ENCODE measurements at places on chromosomes 7 and 10. TPM values are rescaled to one million over a fixed set of nuclear protein-coding genes. Genes with fewer than 3 reads are reported as not detected.

Gene SLC26A3
- not detected for total RNA-seq

Gene NUTM2D
- total RNA-seq = 2.0 TPM

Gene GPR158
- total RNA-seq = not detected

Gene SEMA3D
- not detected for total RNA-seq

Gene MET
- not detected for total RNA-seq

Gene CFAP69
- total RNA-seq = 0.65 TPM

DNA sequence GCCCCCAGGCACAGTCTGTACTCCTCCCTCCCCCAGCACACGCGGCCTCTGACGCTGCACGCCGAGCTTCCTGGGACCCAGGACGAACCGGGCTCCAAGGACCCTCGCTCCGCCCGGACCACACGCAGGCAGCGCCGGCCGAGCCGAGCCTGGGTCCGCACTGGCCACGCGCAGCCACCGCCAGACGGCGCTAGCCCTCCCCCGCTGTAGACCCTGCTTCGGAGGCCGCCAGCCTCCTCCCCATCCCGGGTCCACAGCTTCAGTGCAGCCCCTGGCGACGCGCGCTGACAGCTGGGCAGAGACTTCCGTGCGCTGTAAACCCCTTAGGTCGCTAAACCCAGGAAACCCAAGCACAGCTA lies 936 bp upstream of the TCERG1L start:
- peaks cover 33% of the 10 kb centered on the region for H3K27me3 ChIP-seq
- H3K27ac ChIP-seq = no peak overlapping the region
- no peak for DNase-seq
- H3K36me3 ChIP-seq = no peaks in the 10 kb centered on the region
- peaks cover 6% of the 10 kb centered on the region for H3K4me1 ChIP-seq

- no peak overlapping the region for H3K27ac ChIP-seq
- H3K36me3 ChIP-seq = peaks cover 64% of the 10 kb centered on the region
- no peak for DNase-seq
- H3K27me3 ChIP-seq = no peaks in the 10 kb centered on the region
Observed at GRCh38 chr7:74240482-74240881, 13.7 kb downstream of the RFC2 start.

DNA sequence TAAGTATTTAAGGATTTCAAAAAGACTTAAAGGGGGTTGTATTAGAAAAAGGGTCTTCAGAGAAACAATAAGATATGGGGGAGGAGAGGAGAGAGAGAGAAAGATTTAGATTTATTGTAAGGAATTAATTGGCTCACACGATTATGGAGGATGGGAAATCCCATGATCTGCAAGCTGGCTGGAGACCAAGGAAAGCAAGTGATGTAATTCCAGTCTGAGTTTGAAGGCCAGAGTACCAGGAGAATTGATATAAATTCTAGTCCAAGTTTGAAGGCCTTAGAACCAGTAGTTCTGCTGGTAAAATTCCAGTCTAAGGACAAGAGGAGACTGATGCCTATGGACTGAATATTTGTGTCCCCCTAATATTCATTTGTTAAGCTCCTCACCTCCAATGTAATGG lies 20.6 kb upstream of the SLC13A1 start:
- no peak overlapping the region for H3K4me3 ChIP-seq
- no peak for DNase-seq
- no peaks in the 10 kb centered on the region for H3K4me1 ChIP-seq

- DNase-seq = peak; percentile 55
- H3K36me3 ChIP-seq = no peaks in the 10 kb centered on the region
- no peaks in the 10 kb centered on the region for H3K4me1 ChIP-seq
- H3K27ac ChIP-seq = no peak overlapping the region
- no peak overlapping the region for H3K4me3 ChIP-seq
Observed at GRCh38 chr7:31488562-31489203, 25.2 kb upstream of the ITPRID1 start.

- peak overlapping the region; percentile 62 for H3K4me3 ChIP-seq
- DNase-seq = no peak
- peaks cover 7% of the 10 kb centered on the region for H3K4me1 ChIP-seq
- peak overlapping the region; percentile 43 for H3K27ac ChIP-seq
- peaks cover 8% of the 10 kb centered on the region for H3K36me3 ChIP-seq
Observed at GRCh38 chr7:20777377-20778062, 9.2 kb downstream of the SP8 start.

DNA sequence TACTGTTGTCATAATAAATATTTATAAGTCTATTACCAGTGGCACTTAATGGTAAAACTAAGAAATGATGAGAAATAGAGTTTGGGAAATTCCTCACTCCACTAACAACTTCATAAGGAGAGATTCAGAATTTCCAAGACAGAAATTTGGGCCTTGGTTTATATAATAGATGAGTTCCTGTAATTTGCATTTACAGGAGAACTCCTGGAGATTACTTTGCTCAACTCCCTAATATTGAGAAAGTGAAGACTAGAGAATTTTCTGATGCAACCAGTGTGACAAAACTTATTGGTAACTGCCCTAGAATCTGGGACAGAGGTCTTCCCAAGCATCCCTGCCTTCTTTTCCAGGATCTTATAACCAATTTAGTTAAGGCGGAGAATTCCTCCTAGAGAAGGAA lies 49.1 kb upstream of the GSAP start:
- no peaks in the 10 kb centered on the region for H3K36me3 ChIP-seq
- no peak overlapping the region for H3K27ac ChIP-seq
- H3K27me3 ChIP-seq = peaks cover 4% of the 10 kb centered on the region
- no peaks in the 10 kb centered on the region for H3K4me1 ChIP-seq
- no peak for DNase-seq

GRCh38 chr10:69479240-69480067 lies 28.2 kb downstream of the TSPAN15 start:
- H3K27me3 ChIP-seq = peaks cover 8% of the 10 kb centered on the region
- no peaks in the 10 kb centered on the region for H3K4me1 ChIP-seq
- no peak for DNase-seq
- H3K36me3 ChIP-seq = no peaks in the 10 kb centered on the region
- H3K4me3 ChIP-seq = no peak overlapping the region

- H3K27me3 ChIP-seq = peaks cover 2% of the 10 kb centered on the region
- no peaks in the 10 kb centered on the region for H3K36me3 ChIP-seq
- H3K27ac ChIP-seq = no peak overlapping the region
- H3K4me3 ChIP-seq = no peak overlapping the region
- no peaks in the 10 kb centered on the region for H3K4me1 ChIP-seq
Observed at GRCh38 chr10:75643405-75643804, 212.0 kb downstream of the LRMDA start.

- H3K36me3 ChIP-seq = no peaks in the 10 kb centered on the region
- DNase-seq = no peak
- no peak overlapping the region for H3K4me3 ChIP-seq
- peaks cover 3% of the 10 kb centered on the region for H3K4me1 ChIP-seq
- no peak overlapping the region for H3K27ac ChIP-seq
Observed at GRCh38 chr7:24401628-24402593, 117.9 kb downstream of the NPY start.

DNA sequence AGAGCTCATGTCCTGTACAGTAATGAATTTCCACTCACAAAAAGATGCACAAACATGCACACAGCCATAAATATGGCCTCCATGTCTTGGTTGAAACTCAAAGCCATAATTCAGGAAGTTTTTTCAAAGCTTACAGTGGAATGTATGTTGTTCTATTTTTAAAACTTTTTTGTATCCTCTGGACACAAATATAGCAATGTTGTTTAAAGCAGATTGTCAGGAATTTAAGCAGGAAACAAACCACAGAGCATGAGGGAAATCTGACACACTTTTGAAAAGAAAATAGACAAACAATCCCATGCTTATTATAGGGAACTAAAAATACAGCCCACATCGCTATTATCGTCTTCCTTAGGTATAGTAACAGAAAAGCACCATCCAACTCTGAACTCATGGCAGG lies 21.5 kb downstream of the LRRN3 start:
- H3K27ac ChIP-seq = no peak overlapping the region
- H3K27me3 ChIP-seq = no peaks in the 10 kb centered on the region
- no peak for DNase-seq
- H3K4me3 ChIP-seq = no peak overlapping the region

DNA sequence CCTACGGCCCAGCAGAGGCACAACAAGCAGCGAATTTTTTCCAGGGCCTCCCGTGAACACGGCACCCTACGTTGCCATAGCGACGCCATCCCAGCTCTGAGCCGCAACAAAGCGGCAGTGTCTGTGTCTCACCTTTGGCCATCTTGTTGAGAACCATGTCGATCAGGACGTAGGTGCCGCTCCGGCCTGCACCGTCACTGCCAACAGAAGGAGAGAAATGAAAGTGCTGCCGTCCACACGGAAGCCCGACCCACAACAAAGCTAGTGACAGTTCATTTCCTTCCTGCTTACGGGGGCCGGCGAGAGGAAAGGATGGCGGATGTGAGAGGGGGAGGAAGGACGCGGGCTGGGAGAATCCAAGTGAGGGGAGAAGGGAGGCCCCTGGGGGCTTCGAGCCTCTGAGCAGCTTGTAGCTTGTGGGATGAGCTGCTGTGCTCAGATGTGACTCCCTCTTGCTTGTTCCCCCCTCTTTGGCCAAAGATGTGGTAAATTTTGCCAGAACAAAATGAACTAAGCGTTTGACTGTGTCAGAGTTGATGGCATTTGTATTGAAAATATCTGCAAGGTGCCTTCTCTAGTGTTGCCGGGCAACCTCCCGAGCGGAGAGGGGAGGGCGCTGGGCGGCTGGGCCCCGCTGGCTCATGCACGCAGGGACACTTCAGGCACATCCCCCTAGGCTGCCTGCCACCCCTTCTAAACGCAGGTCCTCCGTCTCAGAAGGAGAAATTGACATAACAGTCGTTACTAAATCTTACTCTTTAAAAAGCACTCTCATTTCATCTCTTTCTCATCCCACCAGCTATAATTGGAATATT lies 232.2 kb downstream of the DNAJB6 start:
- H3K27ac ChIP-seq = peak overlapping the region; percentile 94
- H3K27me3 ChIP-seq = peaks cover 6% of the 10 kb centered on the region
- H3K4me3 ChIP-seq = peak overlapping the region; percentile 87
- DNase-seq = peak; percentile 80
- peaks cover 61% of the 10 kb centered on the region for H3K4me1 ChIP-seq

- H3K4me1 ChIP-seq = peaks cover 15% of the 10 kb centered on the region
- peaks cover 16% of the 10 kb centered on the region for H3K27me3 ChIP-seq
- no peak for DNase-seq
- H3K4me3 ChIP-seq = no peak overlapping the region
Observed at GRCh38 chr10:92757711-92758104, 68.0 kb downstream of the HHEX start.

GRCh38 chr7:131068604-131069021 lies 259.1 kb upstream of the MKLN1 start:
- H3K4me3 ChIP-seq = no peak overlapping the region
- DNase-seq = no peak
- peaks cover 20% of the 10 kb centered on the region for H3K4me1 ChIP-seq
- no peaks in the 10 kb centered on the region for H3K36me3 ChIP-seq
- no peak overlapping the region for H3K27ac ChIP-seq

DNA sequence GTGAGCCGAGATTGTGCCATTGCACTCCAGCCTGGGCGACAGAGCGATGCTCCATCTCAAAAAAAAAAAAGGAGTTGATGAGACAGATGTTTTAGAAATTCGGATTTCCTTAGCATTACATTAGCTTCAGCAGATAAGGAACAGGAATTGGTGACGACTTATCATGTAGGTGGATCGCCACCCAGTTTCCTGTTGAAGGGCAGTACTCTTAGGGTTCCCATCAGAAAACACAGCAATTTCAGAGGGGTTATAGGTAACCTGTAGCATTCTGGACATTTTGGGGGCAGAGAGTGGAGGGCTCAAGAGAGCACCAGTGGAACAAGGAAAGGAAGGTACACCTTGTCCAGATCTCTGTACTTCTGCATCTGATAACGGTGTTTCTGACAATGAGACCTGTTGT lies 146.4 kb upstream of the NOBOX start:
- H3K27ac ChIP-seq = no peak overlapping the region
- no peaks in the 10 kb centered on the region for H3K4me1 ChIP-seq
- no peak overlapping the region for H3K4me3 ChIP-seq
- no peak for DNase-seq

- no peaks in the 10 kb centered on the region for H3K36me3 ChIP-seq
- H3K4me1 ChIP-seq = peaks cover 5% of the 10 kb centered on the region
- no peak for DNase-seq
- no peak overlapping the region for H3K27ac ChIP-seq
- no peaks in the 10 kb centered on the region for H3K27me3 ChIP-seq
- H3K4me3 ChIP-seq = no peak overlapping the region
Observed at GRCh38 chr7:19404912-19405329, 259.7 kb upstream of the FERD3L start.
